ENCODE measurements at places on chromosomes 4 and X. TPM values are rescaled to one million over a fixed set of nuclear protein-coding genes. Genes with fewer than 3 reads are reported as not detected.

TACC3 gene
- 5.9 TPM for total RNA-seq

PPP2R2C gene
- 8.8 TPM for total RNA-seq

RGN gene
- 1.3 TPM for total RNA-seq

ADH1B gene
- total RNA-seq, result 81.0 TPM

GRCh38 chr4:139951021-139951420 lies 203.0 kb downstream of the MAML3 start:
- DNase-seq, result no peak

DNA sequence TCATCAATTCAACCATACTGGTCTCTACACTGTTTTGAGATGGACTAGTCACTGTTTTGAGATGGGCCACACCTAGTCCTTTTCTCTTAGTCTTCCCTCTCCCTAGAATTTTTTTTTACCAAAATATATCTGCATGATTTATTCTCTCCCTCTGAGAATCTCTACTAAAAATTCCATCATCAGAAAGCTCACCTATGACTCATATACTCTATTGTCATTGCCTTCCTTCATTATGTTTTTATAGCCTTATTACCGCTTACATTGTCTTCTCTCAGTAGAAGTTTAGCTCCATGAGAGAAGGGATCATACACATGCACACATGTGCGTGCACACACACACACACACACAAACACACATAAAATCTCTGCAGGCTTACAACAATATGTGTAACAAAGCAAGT lies 303.6 kb downstream of the PCDH10 start:
- no peak for DNase-seq

DNA sequence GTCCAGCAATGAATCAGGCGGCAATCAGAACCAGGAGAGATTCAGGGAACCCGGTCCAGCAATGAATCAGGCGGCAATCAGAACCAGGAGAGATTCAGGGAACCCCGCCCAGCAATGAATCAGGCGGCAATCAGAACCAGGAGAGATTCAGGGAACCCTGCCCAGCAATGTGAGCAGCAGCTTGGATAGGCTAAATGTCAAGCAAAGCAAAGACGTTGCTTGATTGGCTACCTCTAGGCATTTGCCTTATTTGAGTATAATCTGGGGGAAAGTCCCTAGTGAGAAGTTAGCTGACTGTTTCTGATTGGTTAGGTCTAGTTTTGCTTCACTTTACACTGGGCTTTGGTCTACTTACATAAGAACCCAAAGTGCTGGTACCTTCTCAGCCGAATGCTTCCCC lies 1212.2 kb upstream of the TENM3 start:
- no peak for DNase-seq

DNA sequence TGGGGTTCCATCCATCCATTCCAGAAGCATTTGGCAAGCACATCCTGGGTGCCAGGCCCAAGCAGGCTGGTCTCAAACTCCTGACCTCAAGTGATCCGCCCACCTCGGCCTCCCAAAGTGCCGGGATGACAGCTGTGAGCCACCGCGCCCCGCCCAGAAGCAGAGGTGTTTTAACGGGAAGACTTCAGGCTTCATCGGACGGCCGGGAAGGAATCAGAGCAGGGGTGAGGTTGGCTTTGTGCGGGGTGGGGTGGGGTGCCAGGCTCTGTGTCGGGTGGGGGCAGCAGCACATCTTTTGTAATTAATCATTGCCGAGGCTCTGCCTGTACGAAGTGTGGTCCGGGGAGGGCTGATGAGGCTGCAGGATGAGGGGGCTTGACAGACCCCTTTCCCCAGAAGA lies 5.1 kb upstream of the SLC25A6 start:
- no peak for DNase-seq

DNA sequence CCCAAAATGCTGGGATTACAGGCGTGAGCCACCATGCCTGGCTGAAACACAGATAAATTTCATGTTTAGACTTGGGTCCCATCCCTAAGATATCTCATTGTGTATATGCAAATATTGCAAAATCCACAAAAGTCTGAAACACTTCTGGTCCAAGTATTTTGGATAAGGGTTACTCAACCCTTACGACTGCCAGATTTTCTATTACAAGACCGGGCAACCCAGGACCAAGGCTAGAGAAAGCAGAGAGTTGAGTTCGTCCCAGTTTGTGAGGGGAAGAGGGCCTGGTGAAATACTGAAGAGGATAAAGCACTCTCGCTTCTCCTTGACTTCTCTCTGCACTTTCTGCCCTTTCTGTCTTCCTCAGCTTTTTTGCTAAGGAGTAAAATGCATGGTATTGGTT lies 34.5 kb downstream of the ZFX start:
- no peak for DNase-seq

Data from transverse colon (tissue), 4 donors.